ENCODE measurements at places on chromosomes 11 and 22.

DNA sequence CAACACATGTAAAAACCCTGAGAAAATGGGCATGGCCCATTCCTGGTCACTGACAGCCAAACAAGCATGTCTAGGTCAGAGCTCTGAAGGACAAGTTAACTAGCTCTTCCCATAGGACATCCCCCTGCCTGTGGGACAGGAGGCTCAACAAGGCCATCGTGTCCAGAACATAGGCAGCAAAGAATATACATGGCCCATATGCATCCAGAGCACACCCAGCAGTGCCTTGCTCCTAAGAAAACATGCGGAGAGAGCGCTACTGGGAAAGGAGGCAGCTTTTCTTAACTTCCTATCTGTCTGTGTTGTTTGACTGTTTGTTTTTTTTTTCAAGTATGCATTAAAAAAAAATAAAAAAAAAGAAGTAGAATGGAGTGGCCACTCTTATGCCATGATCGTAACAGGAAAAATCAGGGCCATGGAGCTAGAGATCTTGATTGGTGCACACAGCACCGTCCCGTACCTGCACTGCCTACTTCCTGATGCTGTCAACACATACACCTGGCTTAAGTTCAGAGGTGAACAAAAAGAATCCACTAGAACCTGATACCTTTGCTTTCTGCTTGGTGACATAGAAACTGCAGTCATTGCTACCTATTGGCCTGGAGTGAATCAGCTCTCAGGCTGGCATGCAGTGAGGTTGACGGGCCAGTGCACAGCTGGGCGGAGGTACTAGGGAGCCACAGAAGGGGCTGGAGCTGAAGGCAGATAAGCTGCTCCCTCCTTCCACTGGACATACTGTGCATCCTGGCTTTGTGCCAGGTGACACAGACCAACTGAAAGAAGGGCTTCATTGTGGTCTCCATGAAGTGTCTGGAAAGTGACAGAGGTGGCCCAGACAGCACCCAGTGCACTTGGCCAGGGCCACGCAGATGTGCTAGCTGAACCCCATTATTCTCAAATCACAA is 11.9 kb downstream of the UFD1 start:
- DNase-seq, result no peak

DNA sequence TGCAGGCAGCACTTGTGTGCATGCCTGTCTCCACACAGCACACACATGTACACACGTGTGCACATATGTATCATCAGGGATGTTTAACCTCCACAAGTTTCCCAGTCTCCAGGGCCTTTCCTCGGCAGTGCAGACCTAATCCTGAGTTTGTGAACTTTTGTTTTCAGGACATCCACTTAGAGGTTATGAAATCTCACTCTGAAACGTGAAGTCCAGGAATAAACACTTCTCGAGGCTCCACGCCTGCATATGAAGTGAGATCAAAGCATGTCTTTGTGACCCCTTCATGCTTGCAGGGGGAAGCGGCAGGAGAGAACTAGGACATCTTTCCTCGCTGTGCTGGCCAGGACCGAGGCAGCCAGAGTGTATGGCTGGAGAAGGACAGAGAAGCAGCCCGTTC is 3.1 kb downstream of the SHISAL1 start:
- DNase-seq, result no peak

- no peak for DNase-seq
Observed at GRCh38 chr22:42680648-42681047, 31.5 kb upstream of the CYB5R3 start.

- no peak for DNase-seq
Observed at GRCh38 chr11:1121813-1122663, 35.7 kb upstream of the MUC5AC start.

GRCh38 chr22:41508770-41509170 is 35.5 kb downstream of the POLR3H start:
- no peak for DNase-seq

- no peak for DNase-seq
Observed at GRCh38 chr11:31797190-31798056, 13.7 kb downstream of the PAX6 start.

- no peak for DNase-seq
Observed at GRCh38 chr11:569158-569885, 6.9 kb upstream of the PHRF1 start.

- no peak for DNase-seq
Observed at GRCh38 chr11:11324090-11324489, 29.0 kb downstream of the CSNK2A3 start.

DNA sequence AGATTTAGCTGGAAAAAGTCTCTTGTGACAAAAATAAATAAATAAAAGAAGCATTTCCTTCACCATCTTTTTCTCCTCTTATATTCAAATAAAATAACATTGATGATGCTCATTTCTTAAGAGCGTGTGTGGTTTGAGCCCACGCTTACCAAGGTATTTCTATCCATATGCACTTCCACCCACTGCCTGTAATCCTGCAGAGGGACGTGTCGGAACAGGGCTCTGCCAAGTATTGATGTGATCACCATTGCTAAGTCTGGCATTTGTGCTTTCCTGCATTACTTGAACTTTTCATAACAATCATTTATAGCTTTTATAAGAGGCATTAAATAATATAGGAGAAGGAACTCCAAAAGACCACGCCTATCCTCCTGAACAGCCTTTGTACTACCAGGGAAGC is 107.6 kb downstream of the SHANK2 start:
- no peak for DNase-seq

DNA sequence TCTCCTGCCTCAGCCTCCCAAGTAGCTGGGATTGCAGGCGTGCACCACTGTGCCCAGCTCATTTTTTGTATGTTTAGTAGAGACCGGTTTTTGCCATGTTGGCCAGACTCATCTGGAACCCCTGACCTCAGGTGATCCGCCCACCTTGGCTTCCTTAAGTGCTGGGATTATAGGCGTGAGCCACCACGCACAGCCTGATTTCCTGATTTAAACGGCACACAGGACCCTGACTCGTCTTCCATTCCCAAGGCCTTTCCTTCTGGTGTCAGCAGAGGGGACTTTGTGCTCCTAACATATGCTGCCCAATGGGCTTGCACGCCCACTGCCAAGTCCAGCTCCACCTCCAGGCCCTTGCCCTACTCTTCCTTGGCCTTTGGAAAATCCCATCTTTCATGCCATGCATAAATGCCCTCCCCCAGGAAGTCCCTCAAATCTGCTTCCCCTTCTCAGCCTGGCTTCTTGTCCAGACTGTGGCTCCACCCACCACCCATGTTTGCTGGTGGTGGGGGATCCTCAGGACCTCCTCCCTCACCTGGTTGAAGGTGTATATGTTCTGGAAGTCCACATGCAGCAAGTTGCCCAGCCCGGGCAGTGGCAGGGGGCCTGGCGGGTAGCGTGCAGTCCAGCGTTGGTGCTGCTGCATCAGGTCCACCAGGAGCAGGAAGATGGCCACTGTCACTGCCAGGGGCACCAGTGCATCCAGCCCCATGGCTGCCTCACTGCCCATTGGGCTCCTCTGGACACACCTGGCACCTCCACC is 23.9 kb upstream of the CYP2D6 start:
- no peak for DNase-seq

- DNase-seq, result no peak
Observed at GRCh38 chr11:96207459-96208449, 135.2 kb downstream of the MAML2 start.

GRCh38 chr11:64229090-64229743 is 1.1 kb upstream of the DNAJC4 start:
- DNase-seq, result no peak

DNA sequence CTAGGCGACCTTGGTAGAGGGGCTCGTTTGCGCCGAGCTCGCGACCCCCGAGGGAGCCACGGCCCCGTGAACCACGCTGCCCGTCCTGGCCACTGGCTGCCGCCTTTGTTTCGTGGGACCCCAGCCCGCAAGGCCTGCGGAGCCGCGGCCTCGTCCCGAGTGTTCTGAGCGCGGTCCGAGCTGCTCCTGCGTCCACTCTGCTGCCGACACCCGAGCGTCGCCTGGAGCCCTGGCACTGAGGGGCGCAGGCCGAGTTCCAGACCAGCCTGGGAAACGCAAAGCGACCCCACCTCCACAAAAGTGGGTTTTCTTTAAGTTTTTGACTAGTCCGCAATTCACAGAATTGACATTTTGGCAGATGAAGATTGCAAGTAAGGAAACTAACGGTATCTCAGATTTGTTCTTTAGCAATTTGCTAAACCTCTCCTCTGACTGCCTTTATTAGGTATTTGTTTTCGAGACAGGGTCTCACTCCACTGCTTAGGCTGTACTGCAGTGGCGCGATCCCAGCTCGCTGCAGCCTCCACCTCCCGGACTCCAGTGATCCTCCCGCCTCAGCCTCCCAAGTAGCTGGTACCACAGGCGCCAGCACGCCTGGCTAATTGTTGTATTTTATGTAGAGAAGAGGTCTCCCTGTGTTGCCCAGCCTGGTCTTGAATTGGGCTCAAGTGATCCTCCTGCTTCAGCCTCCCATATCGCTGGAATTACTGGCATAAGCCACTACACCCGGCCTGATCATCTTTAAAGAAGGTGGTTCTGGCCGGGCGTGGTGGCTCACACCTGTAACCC is 879 bp upstream of the RNH1 start:
- no peak for DNase-seq

GRCh38 chr22:46072110-46072881 is 78.0 kb upstream of the PPARA start:
- DNase-seq, result no peak

GRCh38 chr22:35380537-35381423 is at the start of gene HMOX1:
HMOX1 (plus strand) TSS chr22:35381096; CDS start chr22:35381174, 78 bp downstream.
- peak; percentile 16 for DNase-seq

DNA sequence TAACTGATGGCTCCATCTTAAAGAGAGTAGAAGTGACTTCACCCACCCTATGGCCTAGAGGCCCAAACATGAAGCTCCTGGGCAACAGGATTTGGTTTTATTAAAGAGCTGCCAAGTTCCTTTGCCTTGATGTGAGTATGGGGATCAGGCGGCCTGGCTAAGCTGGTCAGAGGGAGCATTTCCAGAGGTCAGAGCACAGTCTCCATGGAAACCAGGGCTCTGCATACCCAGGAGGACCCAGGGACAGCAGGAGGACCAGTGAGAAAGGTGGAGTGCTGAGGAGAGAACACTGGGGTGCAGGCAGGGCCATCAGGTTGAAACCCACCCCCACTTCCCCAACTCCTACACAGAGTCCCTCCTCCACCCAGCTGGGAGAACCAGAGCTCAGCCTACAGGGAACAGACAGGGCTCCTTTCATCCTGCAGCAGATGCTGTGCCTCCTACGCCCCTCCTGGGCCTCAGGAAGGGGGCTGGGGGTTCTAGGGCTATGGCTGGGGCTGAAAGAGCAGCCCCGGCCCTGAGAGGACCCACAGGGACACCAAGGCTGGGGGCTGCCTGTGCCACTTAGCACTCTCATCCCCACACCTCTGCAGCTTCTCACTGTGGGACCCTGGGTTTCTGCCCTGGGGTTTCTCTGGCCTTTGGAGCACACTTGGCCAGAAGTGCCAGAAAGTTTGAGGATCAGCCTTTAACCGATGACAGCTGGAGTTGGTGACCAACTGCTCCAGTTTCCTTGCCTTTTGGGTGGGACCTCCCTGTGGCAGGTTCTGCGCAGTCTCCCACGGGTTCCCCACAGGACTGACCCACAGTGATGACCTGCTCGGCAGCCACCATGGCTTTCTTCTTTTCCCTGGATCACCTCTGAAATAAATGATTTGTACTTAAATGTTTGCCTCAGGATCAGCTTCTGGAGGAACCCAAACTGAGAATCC is 13.8 kb upstream of the P2RY6 start:
- no peak for DNase-seq

DNA sequence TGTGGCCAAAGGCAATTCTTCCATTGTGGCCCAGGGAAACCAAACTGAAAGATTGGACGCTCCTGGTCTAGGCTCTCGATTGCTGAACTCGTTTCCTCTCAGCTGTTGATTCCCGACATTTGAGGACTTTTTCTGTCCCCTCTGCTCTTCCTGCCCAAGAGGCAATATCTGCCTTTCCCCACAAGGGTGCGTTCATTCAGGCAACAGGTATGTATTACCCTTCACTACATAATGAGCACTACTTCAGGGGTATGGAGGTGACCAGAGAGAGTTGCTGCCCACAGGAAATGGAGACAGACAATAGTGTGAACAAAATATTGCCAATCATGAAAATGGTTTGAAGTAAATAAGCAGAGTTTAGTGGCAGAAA is 8.2 kb downstream of the PTH start:
- no peak for DNase-seq

- no peak for DNase-seq
Observed at GRCh38 chr11:47144541-47144940, 32.1 kb downstream of the ARFGAP2 start.

DNA sequence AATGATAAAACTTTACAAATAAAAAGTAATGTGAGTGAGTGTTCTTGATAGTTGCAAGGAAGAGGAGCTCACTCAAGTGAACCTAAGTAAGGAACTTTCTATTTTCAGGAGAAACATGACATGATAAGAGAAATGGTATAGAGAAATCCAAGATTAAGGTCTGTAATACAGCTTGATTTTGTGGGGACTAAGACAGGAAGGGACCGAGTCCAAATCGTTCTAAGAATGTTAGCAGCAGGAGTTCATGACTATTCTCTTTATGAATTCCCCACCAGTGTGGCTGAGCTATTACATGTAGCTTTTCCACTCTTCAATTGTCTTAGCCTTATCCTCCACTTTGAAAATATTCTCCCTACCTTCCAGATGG is 698.6 kb upstream of the ARHGAP42 start:
- no peak for DNase-seq

- DNase-seq, result no peak
Observed at GRCh38 chr11:66150140-66150539, 80.1 kb downstream of the PACS1 start.

DNA sequence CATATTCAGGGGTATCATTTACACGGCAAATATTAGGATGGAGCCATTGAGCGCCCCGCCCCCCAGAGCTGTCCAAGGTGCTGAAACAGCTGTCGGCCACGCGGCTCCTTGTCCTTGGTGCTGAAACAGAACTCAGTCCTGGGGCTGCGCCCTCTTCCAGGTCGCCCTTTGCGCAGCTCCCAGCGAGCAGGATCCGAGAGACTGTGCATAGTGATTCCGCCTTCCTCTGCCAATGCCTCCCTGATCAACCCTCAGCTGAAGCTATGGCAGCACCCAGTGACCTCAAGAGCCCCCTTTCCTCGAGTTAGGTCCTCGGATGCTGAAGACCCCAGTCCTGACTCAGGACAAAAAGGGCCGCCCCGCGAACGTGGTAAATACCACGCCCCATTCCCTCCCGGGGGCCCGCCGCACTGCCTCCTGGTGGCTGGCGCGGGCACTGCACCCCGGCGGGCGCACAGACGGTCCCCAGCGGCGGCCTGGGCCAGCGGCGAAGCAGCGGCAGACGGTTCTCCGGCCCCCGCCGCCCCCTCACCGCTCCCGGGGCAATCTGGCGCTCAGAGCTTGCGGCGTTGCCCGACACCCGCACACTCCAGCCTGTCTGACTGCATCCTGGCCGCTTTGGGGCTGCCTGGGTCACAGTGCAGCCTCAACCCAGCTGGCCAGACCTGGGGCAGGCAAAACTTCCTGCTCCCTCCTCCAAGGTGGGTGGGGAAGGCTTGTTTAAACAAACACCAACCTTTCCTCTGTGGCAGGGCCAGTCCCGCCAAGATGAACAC is 13.4 kb downstream of the SYT7 start:
- peak; percentile 77 for DNase-seq

- no peak for DNase-seq
Observed at GRCh38 chr22:29028468-29028867, 33.2 kb downstream of the C22orf31 start.

All from stimulated activated CD4-positive, alpha-beta T cell treated with anti-CD3 and anti-CD28 coated beads, TNF-alpha, amount 100 ng/mL, for 24 hours (primary cell).